ENCODE measurements at places on chromosomes 7 and 10. TPM values are rescaled to one million over a fixed set of nuclear protein-coding genes. Genes with fewer than 3 reads are reported as not detected.

DNA sequence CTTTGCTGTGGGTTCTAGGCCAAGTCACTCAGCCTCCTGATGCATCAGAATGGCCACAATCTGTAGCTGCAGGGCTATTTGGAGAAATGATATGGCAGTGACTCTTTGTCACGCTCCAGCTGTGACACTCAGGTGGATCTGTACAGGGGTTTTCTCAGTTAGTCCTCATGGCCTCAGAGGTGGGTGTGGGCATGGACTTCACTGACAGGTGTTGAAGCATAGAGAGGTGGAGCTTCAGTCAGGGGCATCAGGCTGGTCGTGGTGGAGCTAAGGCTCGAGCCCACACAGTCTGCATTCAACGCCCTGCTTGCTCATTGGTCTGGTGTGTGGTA lies 21.2 kb downstream of the PALD1 start:
- peaks cover 38% of the 10 kb centered on the region for H3K36me3 ChIP-seq
- peaks cover 16% of the 10 kb centered on the region for H3K27me3 ChIP-seq
- no peak for DNase-seq
- no peak overlapping the region for H3K4me3 ChIP-seq
- peaks cover 93% of the 10 kb centered on the region for H3K4me1 ChIP-seq
- H3K27ac ChIP-seq: peak overlapping the region; percentile 91

- no peaks in the 10 kb centered on the region for H3K27me3 ChIP-seq
- H3K4me1 ChIP-seq: peaks cover 13% of the 10 kb centered on the region
- no peaks in the 10 kb centered on the region for H3K36me3 ChIP-seq
- no peak overlapping the region for H3K4me3 ChIP-seq
- peak; percentile 21 for DNase-seq
- H3K27ac ChIP-seq: no peak overlapping the region
These were observed 5.7 kb upstream of the GOT1 start for GRCh38 chr10:99435986-99436638.

DNA sequence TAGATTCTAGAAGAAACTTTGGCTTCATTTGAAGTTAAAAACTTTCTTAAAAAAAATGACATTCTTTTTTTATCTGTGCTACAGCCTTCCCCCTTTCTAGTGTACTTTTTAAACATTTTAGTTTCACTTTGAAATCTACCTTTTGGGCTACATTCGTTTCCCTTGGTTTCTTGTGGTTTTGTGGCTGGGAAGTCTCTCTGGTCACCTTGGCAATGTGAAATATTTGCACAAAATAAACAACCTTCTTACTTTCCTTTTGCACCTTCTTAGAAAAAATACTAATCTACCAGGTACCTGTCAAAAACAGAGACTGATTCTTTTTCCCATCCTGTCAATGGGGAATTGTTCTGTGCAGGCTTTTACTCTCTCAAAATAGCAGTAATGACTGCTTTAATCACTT lies 350.2 kb downstream of the GATA3 start:
- H3K4me3 ChIP-seq: no peak overlapping the region
- H3K36me3 ChIP-seq: no peaks in the 10 kb centered on the region
- no peaks in the 10 kb centered on the region for H3K27me3 ChIP-seq
- peaks cover 3% of the 10 kb centered on the region for H3K4me1 ChIP-seq

DNA sequence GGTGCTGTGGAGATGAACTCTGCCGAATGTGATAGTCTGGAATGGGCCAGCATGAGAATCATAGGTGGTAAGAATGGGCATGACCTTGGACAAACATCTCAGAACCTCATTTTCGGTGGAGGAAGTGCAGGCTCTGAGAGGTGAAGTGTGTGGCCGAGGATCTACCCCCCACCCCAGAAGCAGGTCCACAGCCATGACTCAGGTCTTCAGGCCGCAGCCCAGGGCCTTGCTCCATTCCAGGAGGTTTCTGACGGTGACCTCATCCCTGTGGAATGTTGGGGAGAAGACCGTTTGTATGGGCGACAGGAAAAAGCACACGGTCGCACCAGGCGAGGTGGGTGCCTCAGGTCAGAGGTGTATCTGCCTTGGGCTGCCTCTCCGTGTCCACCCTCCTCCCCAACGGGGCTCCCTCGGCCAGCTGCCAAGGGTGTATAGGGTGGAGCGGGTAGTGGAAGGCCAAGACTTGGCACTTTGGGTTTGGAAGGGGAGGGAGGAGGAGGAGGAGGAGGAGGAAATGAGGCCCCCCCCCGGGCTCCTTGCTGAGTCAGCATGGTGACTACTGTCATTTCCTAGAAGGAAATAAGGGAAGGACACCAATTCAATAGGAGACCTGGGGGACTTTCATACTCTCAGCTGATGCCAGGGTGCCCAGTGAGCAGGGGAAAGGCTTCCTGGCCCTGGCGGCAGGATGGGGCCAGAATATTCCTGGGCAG lies 168.0 kb upstream of the RHEB start:
- H3K4me3 ChIP-seq: no peak overlapping the region
- H3K27me3 ChIP-seq: no peaks in the 10 kb centered on the region
- H3K36me3 ChIP-seq: no peaks in the 10 kb centered on the region
- DNase-seq: no peak

- H3K4me3 ChIP-seq: no peak overlapping the region
- peaks cover 7% of the 10 kb centered on the region for H3K4me1 ChIP-seq
- no peak for DNase-seq
- peaks cover 2% of the 10 kb centered on the region for H3K27me3 ChIP-seq
- no peaks in the 10 kb centered on the region for H3K36me3 ChIP-seq
These were observed 199.0 kb downstream of the PPP1R9A start for GRCh38 chr7:95106401-95106800.

DNA sequence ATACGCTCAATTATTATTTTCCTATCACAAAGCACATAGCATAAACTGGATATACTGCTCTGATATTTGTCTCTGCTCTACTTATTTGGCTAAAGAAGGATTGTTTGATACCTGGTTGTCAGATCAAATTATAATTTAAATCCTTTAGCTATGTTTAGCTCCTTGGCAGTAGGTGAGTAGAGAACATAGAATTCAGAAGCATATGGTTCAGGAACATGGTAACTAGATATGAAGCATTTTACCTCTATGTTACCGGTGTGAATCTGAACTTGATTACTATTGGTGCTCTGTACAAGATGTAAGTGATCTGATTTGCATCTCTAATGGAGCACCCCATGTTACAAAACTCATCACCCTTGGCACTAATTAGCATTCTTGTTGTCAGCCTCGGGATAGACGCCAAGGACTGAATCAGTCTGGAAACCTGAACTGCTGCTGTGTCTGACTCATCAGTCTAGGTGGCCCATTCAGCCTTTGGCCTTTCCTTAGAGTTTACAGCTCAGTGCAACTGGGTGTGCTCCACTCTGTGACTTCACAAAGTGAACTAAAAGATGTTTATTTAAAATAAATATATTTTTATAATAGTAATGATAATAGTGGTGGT lies 12.3 kb upstream of the MYPN start:
- no peak overlapping the region for H3K4me3 ChIP-seq
- H3K27ac ChIP-seq: no peak overlapping the region
- no peaks in the 10 kb centered on the region for H3K36me3 ChIP-seq

GRCh38 chr10:13994932-13995331 lies 335.8 kb downstream of the FRMD4A start:
- H3K4me1 ChIP-seq: peaks cover 46% of the 10 kb centered on the region
- H3K36me3 ChIP-seq: no peaks in the 10 kb centered on the region
- DNase-seq: no peak
- H3K27me3 ChIP-seq: peaks cover 3% of the 10 kb centered on the region
- no peak overlapping the region for H3K27ac ChIP-seq
- no peak overlapping the region for H3K4me3 ChIP-seq

- H3K4me3 ChIP-seq: no peak overlapping the region
- H3K27ac ChIP-seq: no peak overlapping the region
- no peaks in the 10 kb centered on the region for H3K36me3 ChIP-seq
- no peaks in the 10 kb centered on the region for H3K27me3 ChIP-seq
- H3K4me1 ChIP-seq: peaks cover 9% of the 10 kb centered on the region
- no peak for DNase-seq
These were observed 29.5 kb upstream of the EBF3 start for GRCh38 chr10:129993621-129994020.

DNA sequence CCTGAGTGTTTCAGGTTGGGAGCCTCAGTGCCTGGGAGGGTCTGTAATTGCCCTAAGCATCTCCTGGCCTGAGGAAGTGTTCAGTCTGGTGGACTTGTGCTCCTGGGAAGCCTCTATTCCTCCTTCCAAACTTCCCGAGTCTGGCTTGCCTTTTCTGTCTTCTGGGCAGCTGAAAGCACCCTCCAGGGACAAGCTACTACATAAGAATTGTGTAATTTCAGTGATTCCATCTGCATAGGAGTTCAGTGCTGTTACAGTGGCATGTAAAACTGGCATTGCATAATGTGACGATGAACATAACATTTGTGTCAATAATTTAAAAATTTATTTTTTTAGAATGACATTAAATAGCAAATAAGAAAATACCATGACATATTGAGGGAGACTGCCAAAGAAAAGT lies 109.3 kb downstream of the AOAH start:
- no peak for DNase-seq
- peaks cover 10% of the 10 kb centered on the region for H3K4me1 ChIP-seq
- H3K27me3 ChIP-seq: no peaks in the 10 kb centered on the region
- H3K36me3 ChIP-seq: no peaks in the 10 kb centered on the region
- H3K27ac ChIP-seq: no peak overlapping the region
- H3K4me3 ChIP-seq: no peak overlapping the region

GRCh38 chr7:50333221-50333651 lies 28.7 kb downstream of the IKZF1 start:
- H3K27me3 ChIP-seq: peaks cover 1% of the 10 kb centered on the region
- no peak overlapping the region for H3K4me3 ChIP-seq
- no peaks in the 10 kb centered on the region for H3K36me3 ChIP-seq
- H3K27ac ChIP-seq: no peak overlapping the region
- DNase-seq: no peak

DNA sequence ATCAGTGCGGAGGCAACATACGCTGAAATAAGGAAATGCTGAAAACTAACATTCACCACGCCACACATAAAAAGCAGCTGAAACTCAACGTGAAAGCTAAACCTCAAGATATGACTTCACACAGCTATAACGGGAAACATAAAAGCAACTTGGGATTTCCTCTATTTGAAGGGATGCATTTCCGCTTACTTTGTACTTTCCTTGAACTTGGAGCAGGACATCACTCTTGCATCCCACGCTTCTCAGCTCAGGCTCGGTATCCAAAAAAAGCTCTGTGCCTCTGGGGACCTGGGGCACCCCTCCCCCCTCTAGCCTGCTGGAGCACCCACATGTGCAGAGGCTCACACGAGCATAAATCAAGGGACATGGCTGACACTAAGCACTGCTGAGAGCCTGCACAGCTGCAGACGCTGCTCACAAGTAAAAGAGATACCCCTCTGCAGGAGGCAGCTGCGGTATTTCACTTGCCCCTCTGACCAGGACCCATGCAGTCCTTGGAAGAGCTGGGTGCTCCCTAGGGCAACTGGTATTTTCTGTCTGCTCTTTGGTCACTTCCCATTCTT lies 34.2 kb downstream of the PARD3 start:
- no peak for DNase-seq
- peaks cover 7% of the 10 kb centered on the region for H3K27me3 ChIP-seq
- H3K27ac ChIP-seq: peak overlapping the region; percentile 84
- H3K36me3 ChIP-seq: no peaks in the 10 kb centered on the region

- H3K27ac ChIP-seq: peak overlapping the region; percentile 83
- H3K4me3 ChIP-seq: peak overlapping the region; percentile 51
- peaks cover 55% of the 10 kb centered on the region for H3K4me1 ChIP-seq
- DNase-seq: no peak
- peaks cover 6% of the 10 kb centered on the region for H3K27me3 ChIP-seq
- H3K36me3 ChIP-seq: peaks cover 11% of the 10 kb centered on the region
These were observed 3.5 kb upstream of the WBP1L start for GRCh38 chr10:102740229-102740628.

- no peak overlapping the region for H3K27ac ChIP-seq
- H3K27me3 ChIP-seq: no peaks in the 10 kb centered on the region
- H3K36me3 ChIP-seq: peaks cover 4% of the 10 kb centered on the region
- H3K4me1 ChIP-seq: peaks cover 23% of the 10 kb centered on the region
These were observed 35.5 kb downstream of the GOT1 start for GRCh38 chr10:99394761-99395386.

DNA sequence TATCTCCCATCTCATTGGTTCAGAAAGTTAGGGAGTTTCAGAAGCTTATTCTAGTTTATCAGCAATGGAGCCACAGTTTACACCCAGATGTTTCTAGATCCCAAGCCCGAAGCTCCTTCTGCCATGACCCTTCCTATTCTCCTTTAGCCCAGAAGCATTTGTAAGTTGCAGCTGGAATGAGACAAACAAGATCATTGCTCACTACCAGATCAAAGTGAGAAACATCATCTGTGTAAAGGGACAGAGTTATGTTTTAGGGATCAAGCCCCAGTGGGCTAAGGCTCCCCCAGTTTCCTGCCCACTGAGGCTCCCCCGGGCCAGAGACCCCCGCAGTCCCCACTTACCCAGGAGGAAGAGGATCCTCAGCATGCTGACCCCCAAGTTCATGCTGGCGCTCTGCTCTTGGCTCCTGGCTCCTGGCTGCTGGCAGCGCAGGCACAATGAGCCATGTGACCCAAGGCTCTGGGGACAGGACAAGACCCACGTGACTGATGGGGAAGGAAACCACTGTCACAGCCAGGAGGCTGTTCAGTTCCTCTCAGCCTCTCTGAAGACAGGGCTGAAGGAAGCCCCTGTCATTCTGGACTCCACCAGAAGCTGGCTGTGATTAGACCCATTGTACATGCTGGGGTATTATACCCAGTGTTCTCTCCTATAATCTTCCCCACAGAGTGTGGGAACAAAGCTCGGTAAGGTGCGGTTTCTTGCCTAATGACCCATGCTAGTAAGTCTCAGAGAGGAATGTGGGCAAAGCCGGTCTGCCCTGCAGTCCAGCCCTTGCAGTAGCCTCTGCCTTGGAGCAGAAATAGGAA lies at the start of gene TMEM273:
Gene TMEM273 (minus strand): TSS at position 442 of the 812 bp plus-strand sequence. CDS start 55 bp downstream, at position 387.
- DNase-seq: no peak
- peaks cover 21% of the 10 kb centered on the region for H3K4me1 ChIP-seq
- no peak within 1 kb of the TSS for H3K4me3 ChIP-seq
- no peak within 1 kb of the TSS for H3K27ac ChIP-seq

- no peak overlapping the region for H3K4me3 ChIP-seq
- DNase-seq: no peak
These were observed 30.5 kb downstream of the NSUN6 start for GRCh38 chr10:18620856-18621255.

GRCh38 chr10:87552248-87552929 lies 47.7 kb downstream of the MINPP1 start:
- peaks cover 7% of the 10 kb centered on the region for H3K36me3 ChIP-seq
- H3K27me3 ChIP-seq: no peaks in the 10 kb centered on the region
- peaks cover 8% of the 10 kb centered on the region for H3K4me1 ChIP-seq
- H3K27ac ChIP-seq: no peak overlapping the region
- no peak overlapping the region for H3K4me3 ChIP-seq

DNA sequence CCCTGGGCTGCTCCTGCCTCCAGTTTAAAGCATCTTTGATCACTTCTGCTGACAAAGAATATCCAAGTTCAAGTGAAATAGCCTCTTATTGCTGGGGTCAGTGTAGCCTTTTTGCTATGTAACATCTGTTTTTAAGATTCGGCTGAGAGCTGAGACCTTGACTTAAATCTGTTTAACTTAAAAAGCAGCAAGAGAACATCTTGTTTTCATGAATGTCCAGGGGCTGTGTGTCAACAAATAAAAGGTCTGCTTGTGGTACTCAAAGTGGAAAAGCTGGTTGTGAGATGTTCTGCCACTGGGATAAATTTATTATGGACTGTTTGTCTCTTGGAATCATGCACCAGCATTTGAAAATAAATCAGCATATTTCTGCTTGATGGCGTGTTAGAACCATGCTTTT lies 73.2 kb downstream of the CALD1 start:
- no peak overlapping the region for H3K27ac ChIP-seq
- H3K4me1 ChIP-seq: peaks cover 36% of the 10 kb centered on the region
- H3K4me3 ChIP-seq: no peak overlapping the region

Gene UNC5B
- total RNA-seq: 231 TPM

Gene UTF1
- total RNA-seq: 0.38 TPM

Gene PLXNA4
- 3.5 TPM for total RNA-seq

Gene WASHC2C
- total RNA-seq: 95.2 TPM

Gene RADIL
- 2.4 TPM for total RNA-seq

Gene SPDYE2
- not detected for total RNA-seq

Gene FEZF1
- 0.28 TPM for total RNA-seq

All from endothelial cell (in vitro differentiated cells).